ENCODE measurements at places on chromosomes 4 and X.

DNA sequence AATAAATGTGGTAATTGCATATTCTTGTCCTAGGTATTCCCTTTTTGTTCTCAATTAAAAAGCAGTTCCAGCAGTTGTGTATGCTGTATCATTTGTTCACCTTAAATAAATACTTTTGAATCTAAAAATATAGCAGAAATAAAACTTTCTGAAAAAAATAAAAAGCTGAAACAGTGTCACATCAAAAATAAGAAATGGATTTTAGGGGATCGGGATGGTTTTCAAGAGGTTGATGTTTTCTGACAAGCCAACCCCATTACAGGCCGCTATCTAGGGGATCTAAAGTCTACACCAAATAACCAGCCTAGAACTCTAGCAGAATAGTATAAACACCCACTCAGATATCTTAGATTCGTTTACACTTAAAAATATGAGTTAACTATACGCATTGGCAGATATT, 95.4 kb upstream of the MAML3 start:
- no peak for DNase-seq

GRCh38 chr4:38188631-38189101, 228.5 kb downstream of the PTTG2 start:
- DNase-seq, result no peak

- DNase-seq, result no peak
Observed at GRCh38 chr4:2084316-2084715, 25.2 kb downstream of the NAT8L start.

DNA sequence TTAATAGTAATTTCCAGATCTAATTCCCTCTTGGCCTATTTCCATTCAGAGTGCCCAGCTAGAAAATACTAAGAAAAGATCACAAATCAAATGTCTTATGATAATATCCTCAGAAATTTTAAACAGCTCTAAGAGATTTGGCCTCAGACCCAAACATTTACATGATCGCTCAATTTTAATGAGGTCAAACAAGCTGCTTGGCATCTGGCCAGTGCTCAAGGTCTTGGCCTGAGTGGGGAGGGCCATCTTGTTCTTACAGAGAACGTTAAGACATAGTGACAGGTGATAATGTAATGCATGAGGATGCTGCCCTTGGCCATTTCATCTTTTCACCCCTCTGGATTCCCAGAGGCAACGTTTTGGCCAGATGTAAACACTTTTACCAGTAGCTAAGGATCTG, 159.2 kb upstream of the SLC7A11 start:
- DNase-seq, result no peak

DNA sequence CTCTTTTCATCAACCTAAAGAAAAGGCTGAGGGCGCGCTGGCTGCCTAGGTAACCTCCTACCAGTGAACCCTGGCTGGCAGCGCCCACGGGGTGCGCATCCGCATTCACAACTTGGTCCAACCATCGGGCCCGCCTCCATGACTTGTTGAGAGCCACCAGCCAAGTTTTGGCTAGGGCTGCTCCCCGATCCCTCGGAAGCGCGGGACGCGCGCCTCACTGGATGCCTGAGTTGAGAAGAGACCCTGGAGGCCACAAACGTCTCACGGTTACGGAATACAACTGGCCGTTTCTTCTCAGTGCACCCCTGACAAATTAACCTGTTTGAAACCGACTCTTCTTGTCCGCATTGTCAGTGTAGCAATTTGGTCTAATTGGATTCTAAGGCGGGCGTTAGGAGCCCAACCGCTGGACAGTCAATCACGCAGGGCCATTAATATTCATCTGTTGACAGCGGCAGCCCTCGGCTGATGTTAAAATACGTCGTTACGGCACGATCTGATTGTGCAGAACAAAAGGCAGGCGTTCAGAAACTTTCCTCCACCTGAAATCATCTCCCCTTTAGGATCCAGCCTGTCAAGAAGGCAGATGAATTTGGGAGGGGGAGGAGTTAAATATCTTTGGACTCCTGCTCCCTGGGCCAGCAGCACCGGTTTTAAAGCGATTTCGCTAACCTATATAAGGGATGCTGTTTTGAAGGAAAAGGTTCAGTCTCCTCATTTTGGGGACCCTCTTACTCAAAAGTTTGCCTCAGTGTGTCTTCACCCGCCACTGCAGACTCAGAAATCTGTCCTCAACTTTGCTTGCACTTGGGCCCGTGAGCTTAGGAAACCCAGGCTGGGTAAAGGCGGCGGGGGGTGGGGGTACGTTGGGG, 1.2 kb downstream of the GPC3 start:
- DNase-seq, result no peak
